ENCODE measurements at places on chromosomes 7 and 10.
A peak's percentile ranks its signal among the peaks of the same experiment; 100 is the strongest.

DNA sequence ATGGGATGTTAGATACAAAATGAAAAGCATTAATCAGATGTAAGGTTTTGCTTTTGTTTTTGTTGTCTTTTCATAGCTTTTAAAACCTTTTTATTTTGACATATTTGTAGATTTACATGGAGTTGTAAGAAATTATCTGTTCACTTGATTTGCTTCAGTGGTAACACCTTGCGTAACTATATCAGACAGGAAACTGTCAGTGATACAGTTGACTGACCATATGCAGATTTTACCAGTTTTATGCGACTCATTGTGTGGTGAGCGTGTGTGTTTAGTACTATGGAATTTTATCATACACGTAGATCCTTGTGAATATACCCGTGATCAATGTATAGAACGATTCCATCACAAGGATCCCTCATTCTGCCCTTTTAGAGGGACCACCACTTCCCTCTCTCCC is 701.4 kb downstream of the SUGCT start:
- no peak for DNase-seq

GRCh38 chr7:14377646-14378266 is 388.3 kb upstream of the ETV1 start:
- peak; percentile 82 for DNase-seq

- DNase-seq = no peak
These were observed 101.2 kb downstream of the DNMBP start for GRCh38 chr10:99908512-99908911.

GRCh38 chr10:94018107-94018506 is 24.4 kb downstream of the PLCE1 start:
- no peak for DNase-seq

- no peak for DNase-seq
These were observed 242.9 kb upstream of the MEOX2 start for GRCh38 chr7:15929411-15929810.

DNA sequence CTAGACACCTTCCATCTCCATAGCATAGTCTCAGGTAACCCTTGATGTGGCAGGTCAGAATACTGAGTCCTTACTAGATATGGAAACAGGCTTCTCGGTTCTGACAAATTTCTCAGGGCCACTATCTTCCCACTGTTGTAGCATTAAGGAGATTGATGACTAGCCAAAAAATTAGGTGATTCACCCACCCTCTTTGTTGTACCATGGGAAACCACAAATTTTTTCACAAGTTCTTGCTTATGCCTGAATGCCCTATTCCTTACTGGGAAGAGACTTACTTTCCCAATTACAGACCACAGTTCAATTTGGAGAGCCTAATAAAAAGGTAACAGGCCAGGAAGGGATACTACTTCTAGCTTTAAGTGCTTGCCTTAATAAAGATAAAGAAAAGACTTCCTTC is 948.8 kb downstream of the GRM8 start:
- no peak for DNase-seq

- DNase-seq = no peak
These were observed 60.8 kb downstream of the OGDH start for GRCh38 chr7:44667190-44667589.

GRCh38 chr10:69684981-69685353 is 54.9 kb downstream of the FAM241B start:
- no peak for DNase-seq

- DNase-seq = no peak
These were observed 49.6 kb upstream of the BTRC start for GRCh38 chr10:101304316-101304715.

Data from fibroblast of lung (primary cell).